Cardiac atrium fibroblast (primary cell): ENCODE measurements at places on chromosomes 2 and 18. TPM values are rescaled to one million over a fixed set of nuclear protein-coding genes. Genes with fewer than 3 reads are reported as not detected.

CENPA gene
- total RNA-seq = 1.6 and 3.6 TPM in 2 replicates

MBD2 gene
- total RNA-seq = 22.0 and 29.6 TPM in 2 replicates

HNMT gene
- 19.8 and 34.7 TPM in 2 replicates for total RNA-seq

FHOD3 gene
- total RNA-seq = under 0.01 and 0.18 TPM in 2 replicates

ASB1 gene
- 18.2 and 21.4 TPM in 2 replicates for total RNA-seq

HTR2B gene
- 1.1 TPM in 2 replicates for total RNA-seq

ABHD1 gene
- not detected in 2 replicates for total RNA-seq

RGPD4 gene
- not detected in 2 replicates for total RNA-seq

SKOR2 gene
- not detected in 2 replicates for total RNA-seq

MYO7B gene
- total RNA-seq = 0.18 TPM in 1 of 2 replicates, not detected in the other

RAMP1 gene
- total RNA-seq = 8.1 and 13.8 TPM in 2 replicates
